ENCODE measurements at places on chromosomes 2 and 18.

- no peak for DNase-seq
Observed at GRCh38 chr2:218395090-218395444, 4.6 kb upstream of the CTDSP1 start.

GRCh38 chr2:95342556-95343320 lies 45.6 kb downstream of the KCNIP3 start:
- no peak for DNase-seq

- no peak for DNase-seq
Observed at GRCh38 chr2:241975593-241976284, 106.2 kb downstream of the RTP5 start.

DNA sequence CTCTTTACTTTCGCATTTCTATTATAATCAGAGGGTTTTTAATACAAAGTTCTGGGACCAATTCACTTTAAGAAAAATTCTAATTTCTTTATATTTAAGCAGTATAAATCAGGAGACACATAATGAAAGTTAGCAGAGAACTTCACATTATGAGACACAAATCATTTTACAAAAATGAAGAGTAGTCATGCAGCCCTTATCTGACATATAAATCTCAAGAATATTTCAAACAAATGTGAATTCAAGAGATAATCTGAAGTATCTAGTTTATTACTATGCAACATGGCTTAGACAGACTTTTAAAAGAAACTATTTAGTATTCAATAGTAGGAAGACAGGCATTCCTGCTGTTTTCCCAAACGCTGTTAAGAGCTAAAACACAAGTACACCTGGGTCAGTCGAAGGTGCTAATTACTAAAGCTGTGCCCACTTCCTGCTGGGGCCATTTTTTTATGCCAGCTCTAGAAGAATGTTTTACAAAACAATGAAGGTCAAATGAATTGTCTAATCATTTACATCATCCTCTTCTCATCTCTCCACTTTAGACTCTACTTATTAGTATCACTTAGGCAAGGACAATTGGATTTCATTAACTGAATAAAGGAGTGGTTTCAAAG lies 40.2 kb downstream of the CWC22 start:
- no peak for DNase-seq

Measured in stimulated activated CD4-positive, alpha-beta T cell treated with anti-CD3 and anti-CD28 coated beads, Interleukin-1b, Interleukin-23, amount 100 ng/mL, for 1 hour (primary cell).